ENCODE measurements at places on chromosomes 6 and 20.

DNA sequence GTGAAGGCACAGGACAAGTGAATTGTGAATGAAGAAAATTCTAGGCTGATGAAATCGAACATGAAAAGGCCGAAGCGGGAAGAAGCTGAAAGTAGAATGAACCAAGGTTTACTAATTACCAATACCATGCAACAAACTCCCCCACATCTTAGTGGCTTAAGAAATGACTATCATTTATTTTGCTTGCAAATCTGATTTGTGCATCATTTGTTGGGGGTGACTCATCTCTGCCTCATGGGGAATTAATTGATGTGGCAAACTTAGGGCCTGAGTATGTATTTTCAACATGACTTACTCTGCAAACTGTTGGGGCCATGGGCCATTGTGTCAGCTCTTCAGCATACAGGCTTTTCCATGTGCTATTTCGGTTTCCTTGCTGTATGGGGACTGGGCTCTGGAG lies 26.8 kb downstream of the PPP1R14C start:
- DNase-seq: peak; percentile 14

DNA sequence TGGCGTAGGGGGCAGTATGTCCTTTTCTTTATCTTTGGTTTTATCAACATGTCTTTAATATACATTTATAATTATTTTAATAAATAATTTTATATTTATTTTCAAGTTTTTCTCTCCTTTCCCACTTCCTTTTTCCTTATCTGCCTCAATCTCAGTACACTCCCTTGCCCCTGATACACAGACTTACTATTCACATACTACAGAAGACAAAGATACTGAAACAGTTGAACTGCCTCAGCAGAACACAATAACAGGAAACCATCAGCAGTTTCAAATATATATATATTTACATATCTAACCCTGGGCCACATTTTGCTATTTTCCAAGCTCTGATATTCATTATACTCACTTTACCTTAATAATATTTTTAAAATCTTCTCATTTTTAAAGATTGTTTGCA lies 19.8 kb downstream of the IBTK start:
- no peak for DNase-seq

DNA sequence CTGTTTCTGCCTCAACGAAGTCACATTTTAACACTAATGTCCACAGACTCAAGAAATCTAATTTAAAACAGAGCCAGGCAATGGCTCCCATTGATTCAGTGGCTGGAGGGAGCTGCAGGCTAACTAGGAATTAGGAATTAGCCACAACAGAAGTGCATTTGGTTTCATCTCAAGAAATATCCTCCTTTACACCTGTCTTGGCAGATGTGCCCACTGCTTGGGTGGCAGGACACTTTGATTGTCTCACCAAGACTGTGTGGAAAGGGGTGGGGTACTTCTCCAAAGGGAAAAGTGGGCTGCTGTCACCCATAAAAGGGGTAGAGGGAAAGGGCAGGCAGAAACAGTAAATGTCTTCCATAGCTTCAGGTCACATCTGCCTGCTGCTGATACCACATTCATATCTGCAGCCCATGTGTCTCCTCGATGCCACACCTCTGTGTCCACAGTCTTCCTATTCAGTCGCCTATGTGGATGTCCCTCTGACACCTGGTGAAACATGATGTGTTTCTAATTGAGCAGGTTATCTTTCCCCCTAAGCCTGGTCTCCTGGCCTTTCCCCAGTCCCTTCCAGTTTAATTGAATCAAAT lies 10.9 kb upstream of the OSER1 start:
- DNase-seq: no peak

DNA sequence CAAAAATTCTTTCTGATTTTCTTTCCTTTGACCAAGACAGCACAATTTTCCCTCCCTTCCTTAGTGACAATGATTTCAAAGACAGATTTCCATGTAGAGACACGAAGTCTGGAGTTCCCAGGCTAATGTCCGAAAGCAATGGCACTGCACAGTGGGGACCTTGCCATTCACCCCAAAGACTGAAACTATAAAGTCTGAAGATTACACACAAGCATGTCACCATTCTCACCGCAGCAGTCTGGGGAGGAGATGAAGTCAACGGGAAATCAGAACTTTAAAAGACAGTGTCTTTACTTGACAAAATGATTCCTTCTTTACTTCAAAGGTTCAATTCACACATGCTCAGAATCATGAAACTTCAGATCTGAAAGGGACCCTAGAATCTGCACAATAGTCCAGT lies 8.3 kb downstream of the B4GALT5 start:
- DNase-seq: no peak

DNA sequence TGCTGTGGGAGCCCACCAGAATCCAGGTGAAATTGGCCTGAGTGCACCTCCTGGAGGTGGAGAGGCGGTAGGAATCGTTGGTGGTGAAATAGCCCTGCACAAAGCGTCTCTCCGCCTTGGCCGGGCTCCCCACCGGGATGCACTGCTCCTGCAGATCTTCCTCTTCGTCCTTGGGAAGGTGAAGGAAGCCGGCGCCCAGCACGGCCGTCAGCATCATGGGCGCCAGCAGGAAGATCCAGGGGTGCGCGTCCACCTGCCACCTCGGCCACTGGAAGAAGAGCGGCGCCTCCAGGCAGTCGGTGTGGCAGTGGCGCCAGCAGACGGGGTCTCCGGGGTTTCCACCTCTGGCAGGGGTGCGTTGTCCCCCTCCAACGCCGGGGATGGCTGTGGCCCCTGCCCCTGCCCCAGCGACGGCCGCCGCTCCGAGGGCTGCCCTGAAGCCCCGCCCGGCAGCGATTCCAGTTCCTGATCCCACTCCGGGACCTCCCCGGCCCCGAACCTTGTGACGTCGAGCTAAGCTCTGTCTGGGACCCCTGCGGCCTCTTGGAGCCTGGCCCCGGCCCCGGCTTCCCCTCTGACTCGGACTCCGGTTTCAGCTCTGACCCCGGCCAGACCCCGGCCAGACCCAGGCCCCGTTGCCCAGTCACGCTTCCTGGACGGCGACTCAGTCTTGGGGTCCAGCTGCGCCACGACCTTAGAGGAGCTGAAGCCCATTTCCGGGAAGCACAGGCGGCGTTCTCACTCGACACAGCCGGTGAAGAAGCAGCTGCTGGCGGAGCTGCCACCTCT lies 91.9 kb downstream of the CD164 start:
- no peak for DNase-seq

Measured in stimulated activated CD4-positive, alpha-beta T cell treated with anti-CD3 and anti-CD28 coated beads, Interleukin-1b, Interleukin-23, amount 100 ng/mL, for 24 hours (primary cell).